ENCODE measurements at places on chromosomes 7 and 10.
A peak's percentile ranks its signal among the peaks of the same experiment; 100 is the strongest.

DNA sequence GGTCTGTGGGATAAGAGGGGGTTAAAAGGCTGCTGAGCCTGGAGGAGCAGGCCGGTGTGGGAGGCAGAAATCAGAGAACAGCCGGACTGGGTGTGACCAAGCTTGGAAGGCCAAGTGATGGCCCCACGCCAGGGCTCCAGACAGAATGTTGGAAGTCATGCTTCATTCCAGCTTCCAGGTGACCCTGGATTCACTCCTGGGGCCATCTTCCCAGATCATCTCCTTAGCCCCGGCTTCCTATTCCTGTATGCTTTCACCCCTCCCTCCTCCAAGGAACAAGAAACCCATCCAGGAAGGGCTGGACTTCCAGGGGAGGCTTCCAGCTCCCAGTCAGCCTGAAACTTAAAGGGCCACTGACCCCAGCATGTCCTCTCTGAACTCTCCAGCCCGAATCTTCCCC is 1.0 kb downstream of the INMT start:
- no peak for DNase-seq

DNA sequence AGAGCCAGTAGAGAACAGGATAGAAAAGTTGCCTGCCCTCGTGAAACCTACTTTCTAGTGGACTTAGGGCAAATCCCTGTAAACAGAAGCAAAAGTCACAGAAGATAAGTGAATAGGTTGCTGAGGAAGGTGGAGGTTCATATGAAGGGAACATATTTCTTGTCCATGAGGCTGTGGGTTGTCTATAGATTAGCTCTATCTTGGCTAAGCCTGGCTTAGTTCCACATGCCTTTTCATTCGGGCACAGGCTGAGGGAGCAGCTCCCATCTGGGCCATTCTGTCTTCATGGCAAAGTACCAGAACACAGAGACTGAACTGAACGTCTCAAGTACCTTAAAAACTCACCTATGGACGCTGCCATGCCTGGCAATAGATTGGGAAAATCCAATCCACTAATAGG is 45.3 kb downstream of the BZW2 start:
- no peak for DNase-seq

GRCh38 chr7:158655931-158656441 is 48.6 kb downstream of the NCAPG2 start:
- peak; percentile 86 for DNase-seq

DNA sequence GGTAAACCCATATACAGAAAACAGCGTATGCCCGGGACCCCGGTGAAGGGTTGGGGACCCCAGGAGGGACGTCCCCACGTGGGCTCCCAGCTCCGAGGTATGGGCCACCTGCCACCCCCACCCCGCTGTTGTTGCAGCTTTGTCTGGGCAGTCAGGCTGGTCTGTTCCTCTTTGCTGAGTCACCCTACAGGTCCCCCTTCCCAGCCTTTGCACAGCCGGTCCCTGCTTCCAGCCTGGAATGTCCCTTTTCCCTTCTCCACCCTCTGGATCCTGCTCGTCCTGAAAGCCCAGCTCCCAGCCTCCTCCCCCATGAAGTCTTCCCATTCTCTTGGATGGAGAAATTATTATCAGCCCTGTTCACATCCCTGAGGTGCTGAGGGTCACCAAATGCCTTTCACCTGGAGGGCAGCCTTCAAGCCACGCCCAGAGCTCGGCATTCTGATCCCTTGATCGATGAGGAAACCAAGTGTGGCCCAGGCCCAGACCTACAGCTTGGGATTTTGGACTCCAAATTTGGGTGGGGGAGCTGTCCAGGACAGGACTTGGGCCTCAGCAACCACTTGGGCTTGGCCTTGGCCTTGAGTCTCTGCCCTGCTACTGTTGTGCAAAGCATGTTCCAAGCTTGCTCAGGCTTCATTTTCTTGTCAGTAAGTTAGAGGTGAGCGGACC is 2.6 kb downstream of the CLDN4 start:
- no peak for DNase-seq

DNA sequence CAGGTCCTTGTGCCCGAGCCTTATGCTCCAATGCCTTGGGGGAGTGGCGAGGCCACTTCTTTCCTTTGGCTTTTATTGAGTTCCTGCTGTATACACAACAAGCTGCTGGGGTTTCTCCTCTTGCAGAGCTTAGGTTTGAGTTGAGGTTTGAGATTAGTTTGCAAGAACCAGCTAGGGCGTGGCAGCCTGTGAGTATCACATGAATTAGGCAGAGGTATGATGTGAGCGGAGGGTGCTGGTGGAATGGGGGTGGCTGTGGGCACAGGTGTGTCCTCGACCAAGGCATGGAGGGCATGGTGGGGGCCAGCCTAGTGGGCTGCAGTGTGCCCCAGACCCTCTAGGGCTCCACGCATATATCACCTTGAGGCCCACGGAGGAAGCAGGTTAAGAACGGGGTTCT is 123.3 kb downstream of the DOCK1 start:
- DNase-seq: no peak

DNA sequence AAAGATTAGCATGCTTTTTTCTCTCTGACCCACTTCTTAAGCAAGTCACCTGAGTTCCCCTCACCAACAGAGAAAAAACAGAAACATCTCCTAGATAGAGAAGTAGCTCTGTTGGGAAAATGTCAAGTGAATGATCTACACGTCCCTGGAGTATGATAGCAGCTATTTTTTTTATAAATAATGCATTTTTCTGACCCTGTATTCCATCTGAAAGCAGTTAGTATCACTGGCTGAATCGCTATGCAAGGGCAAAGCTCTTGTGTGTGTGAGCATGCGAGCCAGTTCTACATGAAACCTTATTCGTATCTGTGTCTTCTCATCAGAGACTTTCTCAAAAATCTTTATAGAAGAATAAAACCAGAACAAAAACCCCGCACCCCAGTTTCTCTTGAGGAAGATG is 8.2 kb downstream of the ANKMY2 start:
- DNase-seq: no peak

DNA sequence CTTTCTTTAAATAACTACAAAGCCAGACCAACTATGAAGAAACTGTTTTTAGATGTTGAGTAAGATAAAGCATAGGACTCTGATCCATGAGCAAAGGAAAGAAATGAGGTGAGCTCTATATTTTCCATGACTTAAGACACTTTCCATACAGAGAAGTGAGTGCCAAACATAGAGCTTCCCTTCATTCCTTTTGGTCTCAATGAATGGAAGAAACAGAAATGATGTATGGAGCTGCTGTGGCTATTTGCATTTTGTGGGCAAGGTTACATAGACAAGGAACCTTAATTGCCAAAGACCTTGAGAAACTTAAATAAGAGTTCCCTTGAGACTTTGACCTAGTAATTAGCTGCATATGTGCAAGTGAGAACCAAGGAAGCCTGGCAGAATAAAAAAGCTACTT is 1152.2 kb downstream of the XPNPEP1 start:
- DNase-seq: no peak

Data from T-helper 2 cell treated with Interferon-gamma antibody and Interleukin-4, amounts not matched to agents 5 μg/mL and 100 μg/mL, for 36 hours (primary cell).